ENCODE measurements at places on chromosomes 5 and 9.
A peak's percentile ranks its signal among the peaks of the same experiment; 100 is the strongest.

- DNase-seq, result no peak
Measured at GRCh38 chr9:13758936-13759335, 479.4 kb upstream of the MPDZ start.

DNA sequence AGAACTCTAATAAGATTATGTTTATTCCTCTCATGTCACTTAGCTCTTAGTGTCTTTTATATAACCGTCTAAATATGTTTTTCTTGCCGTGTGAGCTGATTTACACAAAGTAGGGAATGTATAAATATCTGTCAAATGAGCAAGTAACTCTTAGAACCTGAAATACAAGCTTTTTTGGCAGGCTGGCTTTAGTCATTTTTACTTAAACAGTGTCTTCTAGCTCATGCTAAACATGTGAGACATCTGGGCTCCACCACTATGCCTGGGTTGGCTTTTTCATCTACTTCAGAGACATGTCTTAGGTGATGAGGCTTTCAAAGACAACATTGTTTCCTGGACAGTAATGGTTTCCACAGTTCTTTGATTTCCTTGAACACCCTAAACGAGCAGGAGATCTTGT lies 137.2 kb upstream of the ZNF608 start:
- no peak for DNase-seq

- no peak for DNase-seq
Measured at GRCh38 chr5:180139731-180140055, 68.1 kb upstream of the RNF130 start.

- DNase-seq, result no peak
Measured at GRCh38 chr9:97744710-97745708, 47.9 kb upstream of the XPA start.

GRCh38 chr9:79233542-79233941 lies 338.2 kb upstream of the TLE4 start:
- no peak for DNase-seq

DNA sequence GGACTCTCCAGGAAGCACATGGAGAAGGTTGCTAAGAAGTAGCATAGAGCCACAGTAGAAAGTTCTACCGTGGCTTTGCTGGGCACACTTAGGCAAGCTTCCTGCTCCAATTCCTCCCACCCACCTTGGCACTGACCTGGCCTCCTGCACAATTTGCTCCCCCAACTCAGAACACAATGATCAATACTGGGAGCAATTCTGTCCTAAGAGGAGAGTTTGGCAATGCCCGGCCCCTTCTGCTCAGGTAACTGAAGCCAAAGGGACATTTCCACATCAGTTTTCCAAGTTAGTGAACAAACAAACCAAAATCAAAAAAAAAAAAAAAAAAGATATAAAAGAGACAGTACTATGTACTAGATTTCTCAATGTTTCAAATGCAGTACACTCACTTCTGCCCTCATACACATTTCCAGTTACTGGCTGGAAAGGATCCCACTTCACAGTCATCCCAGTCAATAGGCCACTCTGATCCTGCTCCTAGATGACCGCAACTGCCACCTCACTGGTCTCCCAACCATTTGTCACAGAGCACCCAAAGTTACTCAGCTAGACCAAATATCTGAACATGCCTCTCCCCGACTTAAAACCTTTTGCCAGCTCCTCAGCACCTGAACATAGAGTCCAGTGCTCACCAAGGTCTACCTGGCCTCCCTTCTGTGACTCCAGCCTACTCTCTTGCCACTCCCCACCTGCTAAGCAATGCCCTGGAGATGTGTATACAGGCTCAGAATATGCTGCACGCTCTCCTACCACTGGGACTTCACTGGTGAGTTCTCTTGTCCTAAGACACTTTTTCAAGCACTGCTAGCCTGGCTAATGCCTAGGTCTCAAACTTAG lies 21.3 kb downstream of the ABCA1 start:
- peak; percentile 78 for DNase-seq

GRCh38 chr9:133842721-133843227 lies 104.6 kb upstream of the SARDH start:
- DNase-seq, result no peak

DNA sequence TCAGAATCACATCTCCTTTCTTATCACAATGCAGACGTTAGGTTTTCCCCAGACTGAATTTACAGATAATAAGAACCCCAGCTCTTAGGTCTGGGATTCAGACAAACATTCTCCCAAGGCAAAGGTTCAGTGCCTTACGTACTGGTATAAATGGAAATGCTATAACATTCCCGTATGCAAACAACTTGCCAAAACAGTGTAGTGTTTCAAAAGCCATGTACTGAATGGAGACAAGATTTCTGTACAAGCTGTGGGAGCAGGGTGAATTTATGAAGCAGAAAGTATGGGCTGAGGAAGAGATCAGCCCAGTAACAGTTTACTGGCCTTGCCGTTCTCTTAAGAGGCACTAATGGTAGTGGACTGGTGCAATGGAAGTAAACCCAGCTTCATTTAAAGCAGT lies 225.5 kb upstream of the ZNF462 start:
- DNase-seq, result no peak

GRCh38 chr5:113172231-113172826 lies 195.7 kb downstream of the DCP2 start:
- no peak for DNase-seq

GRCh38 chr9:37094751-37095150 lies 25.6 kb upstream of the ZCCHC7 start:
- no peak for DNase-seq

DNA sequence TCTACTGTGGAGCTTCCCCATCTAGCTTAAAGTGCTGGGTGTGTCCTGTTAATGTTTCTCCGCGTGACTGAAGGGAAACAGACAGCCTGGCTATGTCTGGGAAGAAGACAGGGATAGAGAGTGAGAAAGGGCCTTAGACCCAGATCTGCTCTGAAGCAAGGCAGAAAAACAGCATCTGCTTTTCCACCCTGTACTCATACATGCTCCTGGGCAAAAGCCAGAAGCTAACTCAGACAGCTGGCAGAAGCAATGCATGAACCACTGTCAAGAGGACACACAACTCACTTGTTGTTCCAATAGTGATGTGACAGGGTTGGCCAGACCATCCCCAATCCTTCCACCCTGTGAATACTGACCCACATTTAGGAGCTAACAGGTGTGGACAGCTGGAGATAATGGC lies 63.3 kb downstream of the DPYSL3 start:
- DNase-seq, result no peak

- DNase-seq, result no peak
Measured at GRCh38 chr5:86008293-86008692, 609.4 kb upstream of the COX7C start.

GRCh38 chr9:17025281-17025680 lies 109.6 kb upstream of the CNTLN start:
- DNase-seq, result no peak

DNA sequence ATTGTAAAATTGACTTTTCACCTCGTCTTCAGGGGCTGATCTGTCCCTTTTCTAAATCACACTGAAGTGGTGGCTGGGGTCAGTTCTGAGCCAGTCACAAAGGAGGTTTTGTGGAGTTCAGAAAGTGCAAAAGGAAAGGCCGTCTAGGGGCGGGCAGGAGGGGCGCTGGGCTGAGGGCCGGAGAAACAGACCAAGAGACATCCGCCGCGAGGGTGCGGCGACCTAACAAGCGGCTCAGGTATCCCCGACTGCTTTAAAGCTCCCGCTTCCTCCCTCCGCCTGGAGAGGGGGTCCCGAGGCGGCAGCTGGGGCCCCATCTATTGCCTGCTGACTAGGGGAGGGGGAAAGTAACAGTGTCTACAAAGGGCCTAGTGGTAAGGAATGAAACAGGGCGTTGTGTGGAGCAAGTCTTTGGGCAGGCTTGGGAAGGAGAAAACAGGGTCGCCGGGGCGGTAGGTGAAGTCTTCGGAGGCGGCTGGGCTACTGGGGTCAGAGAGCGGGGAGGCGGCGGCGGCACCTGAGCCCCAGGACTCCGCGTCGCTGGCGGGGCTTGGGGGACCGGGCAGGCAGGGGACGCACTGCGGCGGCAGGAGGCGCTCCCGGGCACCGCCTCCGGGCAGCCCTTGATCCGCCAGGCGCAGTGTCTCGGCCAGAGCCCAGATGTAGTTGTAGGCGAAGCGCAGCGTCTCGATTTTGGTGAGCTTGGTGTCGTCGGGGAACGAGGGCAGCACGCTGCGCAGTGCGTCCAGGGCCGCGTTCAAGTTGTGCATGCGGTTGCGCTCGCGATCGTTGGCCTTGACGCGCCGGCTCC lies 950 bp downstream of the NEUROG1 start:
- peak; percentile 41 for DNase-seq

- no peak for DNase-seq
Measured at GRCh38 chr9:126915846-126916543, 1.4 kb downstream of the RALGPS1 start.

DNA sequence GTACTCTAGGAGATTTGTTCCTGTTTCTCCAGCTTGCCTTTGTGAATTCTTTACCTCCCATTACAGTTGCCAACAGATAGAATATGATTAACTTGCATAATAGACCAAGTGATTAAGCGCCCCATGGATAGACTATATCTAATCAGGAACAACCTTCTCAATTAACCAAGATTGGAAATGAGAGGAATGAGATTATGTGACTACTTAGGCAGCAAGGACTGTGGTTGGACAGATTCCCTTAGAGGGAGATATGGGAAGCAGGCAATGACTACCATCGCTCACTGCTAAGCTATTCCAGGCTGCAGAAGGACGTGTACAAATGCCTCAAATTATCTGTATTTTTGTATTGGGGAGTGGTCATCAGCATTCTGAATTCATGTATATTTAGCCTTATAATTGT lies 278.1 kb upstream of the DAB2 start:
- DNase-seq, result no peak

GRCh38 chr9:115628426-115628825 lies 510.5 kb upstream of the TNC start:
- DNase-seq, result no peak
